NCI-H187 (cell line): ENCODE measurements at places on chromosomes 2 and 18.

DNA sequence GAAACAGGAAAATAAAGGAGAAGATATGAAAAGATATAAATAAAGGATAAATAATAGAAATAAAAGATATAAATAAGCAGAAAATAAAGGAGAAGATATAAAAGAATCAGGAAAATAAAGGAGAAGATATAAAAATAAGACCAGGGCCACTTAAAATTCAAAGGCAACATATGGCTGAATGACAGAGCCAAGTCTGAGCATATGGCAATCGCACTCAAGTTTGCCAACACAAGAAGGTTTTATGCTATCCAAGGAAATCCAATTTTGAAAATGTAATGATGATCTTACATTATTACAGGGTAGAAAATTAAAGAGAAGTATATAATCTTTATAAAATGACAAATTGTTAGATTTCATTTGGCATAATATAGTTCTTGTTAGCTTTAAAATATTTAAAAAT is 33.6 kb downstream of the USP40 start:
- no peak for DNase-seq

GRCh38 chr2:157053876-157054275 is 203.6 kb upstream of the GALNT5 start:
- DNase-seq: no peak

DNA sequence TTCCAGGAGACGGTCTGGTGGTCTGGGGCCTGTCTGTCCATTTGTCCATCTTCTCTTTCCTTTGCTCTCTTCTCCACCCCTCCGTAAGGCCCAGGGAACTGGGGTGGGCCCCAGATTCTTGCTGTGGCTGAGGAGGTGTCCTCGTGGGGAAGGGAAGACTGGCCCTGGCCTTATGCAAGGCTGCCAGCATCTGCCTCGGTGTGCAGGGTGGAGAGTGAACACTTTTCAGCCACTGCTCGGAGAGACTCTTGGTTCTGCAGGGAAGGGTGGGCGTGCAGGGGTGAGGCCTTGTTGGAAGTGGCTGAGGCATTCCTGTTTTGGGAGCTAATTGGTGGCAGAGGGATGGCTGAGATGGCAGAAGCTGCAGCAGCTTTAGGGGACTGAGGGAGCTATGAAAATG is 23.0 kb downstream of the EMX1 start:
- no peak for DNase-seq

GRCh38 chr18:62396967-62397366 is 71.9 kb downstream of the TNFRSF11A start:
- DNase-seq: no peak

GRCh38 chr2:6089474-6089873 is 397.3 kb downstream of the SOX11 start:
- no peak for DNase-seq

- no peak for DNase-seq
Observed at GRCh38 chr2:121326628-121327027, 41.6 kb upstream of the TFCP2L1 start.

- DNase-seq: no peak
Observed at GRCh38 chr2:241309684-241310117, 5.8 kb downstream of the HDLBP start.
